H9 (cell line): ENCODE measurements at places on chromosomes 1 and 21.
A peak's percentile ranks its signal among the peaks of the same experiment; 100 is the strongest.

GRCh38 chr1:41734201-41734970, 184.3 kb downstream of the HIVEP3 start:
- DNase-seq: no peak

- DNase-seq: no peak
Observed at GRCh38 chr1:226625326-226625725, 76.8 kb downstream of the STUM start.

- DNase-seq: no peak
Observed at GRCh38 chr1:202012544-202013478, 2.4 kb downstream of the ELF3 start.

GRCh38 chr21:33265664-33266049, 510 bp upstream of the IL10RB start:
- DNase-seq: peak; percentile 66

- DNase-seq: no peak
Observed at GRCh38 chr1:119366424-119366823, 2.2 kb upstream of the HAO2 start.

GRCh38 chr1:226942392-226942791, 2.3 kb downstream of the COQ8A start:
- no peak for DNase-seq

DNA sequence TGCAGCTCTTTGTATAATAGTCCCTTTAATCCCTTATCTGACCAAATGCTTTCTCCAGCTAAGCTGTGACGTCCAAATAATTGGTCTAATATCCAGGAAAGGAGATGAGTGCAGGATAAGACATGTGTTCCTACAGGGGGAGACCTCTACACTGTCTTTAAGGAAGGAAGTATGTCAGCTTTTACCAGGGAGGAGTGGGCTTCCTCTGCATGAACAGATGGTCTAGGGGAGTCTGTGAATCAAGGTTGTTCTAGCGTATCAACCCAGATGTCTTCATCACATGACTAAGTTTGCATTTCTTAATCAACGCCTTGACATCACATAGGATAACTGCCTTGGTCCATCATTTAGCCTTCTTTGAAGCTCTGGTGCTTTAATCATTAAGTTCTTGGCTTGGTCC, 528.2 kb downstream of the MRPL39 start:
- DNase-seq: no peak

DNA sequence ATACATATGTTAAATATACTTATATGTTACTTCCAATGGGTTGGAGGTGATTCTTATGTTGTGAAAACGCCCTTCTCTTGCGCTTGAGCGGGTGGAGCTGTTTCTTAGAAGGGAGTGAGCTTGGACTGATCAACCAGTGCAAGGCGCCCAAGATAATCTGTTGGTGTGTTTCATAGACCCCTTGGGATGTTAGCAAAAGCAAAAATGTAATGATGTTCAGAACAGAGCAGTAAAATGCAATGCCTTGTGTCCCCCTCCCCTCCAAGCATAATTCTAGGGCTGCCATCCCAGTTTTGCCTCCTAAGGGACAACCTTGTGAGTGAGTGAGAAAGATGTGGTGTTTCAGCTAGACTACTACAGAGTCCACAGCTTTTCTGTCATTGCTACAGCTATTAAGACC, 6.2 kb upstream of the CD34 start:
- no peak for DNase-seq

DNA sequence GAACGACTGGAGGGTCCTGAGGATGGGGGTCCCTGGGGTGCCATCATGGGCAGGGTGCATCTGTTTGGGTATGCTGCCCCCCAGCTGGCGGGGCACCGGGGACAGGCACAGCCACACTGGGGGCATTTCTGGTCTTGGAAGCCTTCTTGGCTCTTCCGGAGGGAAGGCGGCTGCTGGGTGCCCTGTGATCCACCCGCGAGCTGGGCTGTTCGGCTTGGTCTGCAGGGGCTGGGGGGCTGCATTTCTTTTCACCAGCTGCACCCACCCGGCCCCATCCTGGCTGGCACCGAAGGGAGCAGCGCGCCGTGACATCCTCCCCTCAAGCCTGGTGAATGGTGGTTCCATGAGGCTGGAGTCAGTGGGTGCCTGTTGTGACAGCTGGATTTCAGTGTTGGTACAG, 12.2 kb downstream of the FAAP20 start:
- no peak for DNase-seq

- no peak for DNase-seq
Observed at GRCh38 chr1:15352128-15352957, 57.3 kb upstream of the EFHD2 start.

GRCh38 chr1:49104575-49104974, 327.9 kb upstream of the BEND5 start:
- no peak for DNase-seq

GRCh38 chr21:39601187-39601928, 11.4 kb upstream of the B3GALT5 start:
- no peak for DNase-seq

DNA sequence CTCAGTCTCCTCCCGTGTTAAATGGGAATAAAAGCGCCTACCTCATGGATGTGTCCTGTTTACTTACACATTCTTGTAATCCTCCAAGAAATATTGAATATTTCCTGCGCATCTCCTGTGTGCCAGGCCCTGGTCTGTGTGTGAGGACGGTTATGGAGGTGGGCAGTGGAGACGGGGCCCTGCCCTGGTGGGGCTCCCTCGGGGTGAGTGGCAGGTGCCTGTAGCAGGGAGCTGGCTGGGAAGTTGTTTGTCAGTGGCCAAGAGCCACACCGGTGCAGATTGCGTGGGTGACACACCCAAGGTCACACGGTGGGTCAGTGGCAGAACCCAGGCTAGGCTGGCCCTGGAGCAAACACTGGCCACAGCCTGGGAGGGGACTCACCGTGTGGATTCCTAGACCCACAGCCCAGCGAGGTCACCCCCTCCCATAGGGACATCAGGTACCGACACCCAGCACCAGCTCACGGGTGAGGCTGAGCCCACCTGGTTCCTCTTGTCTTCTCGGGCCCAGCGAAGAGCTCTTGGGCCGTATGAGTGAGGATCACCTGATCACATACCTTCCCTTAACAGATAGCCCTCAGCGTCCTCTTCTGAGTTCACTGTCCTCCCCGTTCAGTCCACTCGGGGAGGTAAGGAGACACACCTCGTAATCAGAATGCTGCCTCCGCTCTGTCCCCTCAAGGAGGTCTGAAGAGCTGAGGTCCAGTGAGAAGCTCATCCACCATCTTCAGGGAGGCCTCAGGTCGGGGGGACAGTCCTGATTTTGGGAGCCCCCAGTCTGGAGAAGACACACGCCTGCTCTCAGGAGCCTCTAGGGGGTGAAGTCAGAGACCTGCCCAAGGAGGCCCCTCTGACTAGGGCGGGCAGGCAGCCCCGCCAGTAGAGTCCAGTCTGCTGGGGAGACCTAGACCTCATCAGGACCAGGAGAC, 349.6 kb downstream of the MATN1 start:
- peak; percentile 18 for DNase-seq

GRCh38 chr1:166083887-166084286, 82.9 kb downstream of the FAM78B start:
- DNase-seq: no peak

DNA sequence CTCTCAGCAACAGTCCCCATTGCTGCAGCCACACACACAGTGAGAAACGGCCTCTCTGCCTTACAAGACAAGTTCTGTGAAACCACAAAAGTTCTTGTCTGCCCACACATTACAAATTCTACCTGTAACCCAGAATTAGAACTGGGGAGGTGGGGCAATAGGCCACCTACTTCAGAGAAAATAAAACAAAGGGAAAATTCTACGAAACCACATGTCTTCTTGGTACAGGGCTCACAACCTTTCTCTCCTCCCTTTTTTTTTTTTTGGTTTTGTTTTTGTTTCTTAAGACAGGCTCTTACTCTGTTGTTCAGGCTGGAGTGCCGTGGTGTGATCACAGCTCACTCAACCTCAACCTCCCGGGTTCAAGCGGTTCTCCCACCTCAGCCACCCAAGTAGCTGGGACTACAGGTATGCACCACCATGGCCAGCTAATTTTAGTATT, 30.2 kb downstream of the LPAR3 start:
- no peak for DNase-seq

GRCh38 chr1:94797291-94797690, 22.9 kb upstream of the SLC44A3 start:
- DNase-seq: no peak

GRCh38 chr1:31460027-31460426, 47.0 kb downstream of the SERINC2 start:
- no peak for DNase-seq

DNA sequence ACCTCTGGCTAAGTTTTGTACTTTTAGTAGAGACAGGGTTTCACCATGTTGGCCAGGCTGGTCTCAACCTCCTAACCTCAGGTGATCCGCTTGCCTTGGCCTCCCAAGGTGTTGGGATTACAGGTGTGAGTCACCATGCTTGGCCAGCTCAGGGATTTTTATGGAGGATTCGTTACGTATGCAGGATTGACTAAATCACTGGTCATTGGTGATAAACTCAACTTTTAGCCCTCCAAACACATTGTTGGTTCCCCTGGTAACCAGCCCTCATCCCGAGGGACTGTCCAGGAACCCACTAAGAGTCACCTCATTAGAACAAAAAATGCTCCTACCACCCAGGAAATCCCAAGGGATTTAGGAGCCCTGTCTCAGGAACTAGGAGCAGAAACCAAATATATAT, 40.4 kb downstream of the ST3GAL3 start:
- DNase-seq: no peak
